ENCODE measurements at places on chromosomes 13 and 19.

- no peak for DNase-seq
Observed at GRCh38 chr13:33626407-33626806, 191.5 kb upstream of the RFC3 start.

DNA sequence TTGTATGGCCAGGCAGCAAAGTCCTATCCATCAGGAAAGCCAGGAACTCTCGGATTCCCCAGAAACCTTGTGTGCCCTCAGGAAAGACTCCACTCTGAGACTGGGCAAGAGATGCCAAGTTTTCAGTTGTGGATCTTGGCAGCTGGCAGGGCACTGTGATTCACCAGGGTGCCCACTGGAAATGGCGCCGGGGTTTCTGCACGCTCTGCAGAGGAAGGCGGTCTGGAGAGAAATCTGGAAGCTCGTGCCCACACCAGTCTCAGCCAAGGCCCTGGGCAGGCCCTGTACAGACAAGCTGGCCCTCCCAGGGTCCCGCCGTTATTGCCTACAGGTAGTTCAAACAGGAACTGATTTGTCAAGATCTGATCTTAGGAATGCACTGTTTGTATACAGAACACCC is 4.9 kb downstream of the NAPA start:
- DNase-seq, result no peak

GRCh38 chr19:10826231-10826630 is 9.8 kb downstream of the TMED1 start:
- DNase-seq, result no peak

DNA sequence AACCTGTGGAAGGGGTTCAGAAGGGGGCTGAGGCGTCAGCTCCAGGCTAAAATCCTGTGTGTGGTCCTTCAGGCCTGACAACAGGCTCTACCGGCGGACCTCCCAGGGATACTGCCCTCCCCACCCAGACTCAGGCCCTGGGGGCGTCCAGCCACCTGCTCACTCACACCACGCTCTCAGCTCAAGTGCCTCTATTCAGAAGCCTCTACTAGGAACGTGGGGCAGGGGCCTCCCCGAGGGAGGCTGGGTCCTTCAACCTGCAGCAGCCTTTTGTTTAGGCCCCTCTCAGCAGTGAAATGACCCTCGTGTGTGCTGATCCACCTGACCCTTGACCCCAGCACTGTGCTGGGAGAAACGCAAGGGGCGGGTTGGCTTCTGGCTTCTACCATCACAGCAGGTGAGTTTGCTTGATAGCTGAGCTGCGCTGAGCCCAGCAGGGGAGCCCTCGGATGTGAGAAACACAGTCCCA is 10.6 kb downstream of the PLPP2 start:
- no peak for DNase-seq

- no peak for DNase-seq
Observed at GRCh38 chr19:8361921-8362793, 1.8 kb upstream of the ANGPTL4 start.

- DNase-seq, result no peak
Observed at GRCh38 chr19:8626842-8627241, 3.6 kb upstream of the NFILZ start.

GRCh38 chr19:3266792-3267514 is 42.5 kb downstream of the CELF5 start:
- DNase-seq, result no peak

DNA sequence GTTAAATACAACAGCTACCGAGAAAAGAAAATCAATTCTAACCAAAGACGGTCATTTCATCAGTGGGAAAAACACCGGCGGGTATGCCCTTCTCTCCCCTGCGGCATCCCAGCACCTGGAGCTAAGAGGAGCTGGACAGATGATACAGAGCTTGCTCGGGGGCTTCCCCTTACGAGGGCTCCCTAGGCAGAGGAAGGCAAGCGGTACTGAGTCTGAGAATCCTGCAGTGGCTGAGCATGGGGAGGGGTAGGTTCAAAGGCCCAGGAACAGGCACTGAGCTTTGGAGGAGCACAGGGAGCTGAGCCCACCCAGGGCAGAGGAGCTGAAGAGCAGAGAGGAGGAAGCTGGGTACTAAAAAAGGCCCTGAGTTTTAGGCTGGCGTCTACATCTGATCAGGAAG is 12.7 kb downstream of the STK24 start:
- no peak for DNase-seq

- DNase-seq, result no peak
Observed at GRCh38 chr13:92991692-92992091, 234.9 kb upstream of the GPC6 start.

GRCh38 chr19:46408664-46409039 is 4.7 kb downstream of the CCDC8 start:
- no peak for DNase-seq

DNA sequence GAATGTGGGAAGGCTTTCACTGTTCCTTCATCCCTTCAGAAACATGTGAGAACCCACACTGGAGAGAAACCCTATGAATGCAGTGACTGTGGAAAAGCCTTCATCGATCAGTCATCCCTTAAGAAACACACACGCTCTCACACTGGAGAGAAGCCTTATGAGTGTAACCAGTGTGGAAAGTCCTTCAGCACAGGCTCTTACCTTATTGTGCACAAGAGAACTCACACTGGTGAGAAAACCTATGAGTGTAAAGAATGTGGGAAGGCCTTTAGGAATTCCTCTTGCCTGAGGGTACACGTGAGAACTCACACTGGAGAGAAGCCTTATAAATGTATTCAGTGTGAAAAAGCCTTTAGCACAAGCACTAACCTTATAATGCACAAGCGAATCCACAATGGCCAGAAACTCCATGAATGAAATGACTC is 18.6 kb downstream of the ZNF177 start:
- DNase-seq, result no peak

- no peak for DNase-seq
Observed at GRCh38 chr19:54136086-54136863, 1.3 kb upstream of the CNOT3 start.

DNA sequence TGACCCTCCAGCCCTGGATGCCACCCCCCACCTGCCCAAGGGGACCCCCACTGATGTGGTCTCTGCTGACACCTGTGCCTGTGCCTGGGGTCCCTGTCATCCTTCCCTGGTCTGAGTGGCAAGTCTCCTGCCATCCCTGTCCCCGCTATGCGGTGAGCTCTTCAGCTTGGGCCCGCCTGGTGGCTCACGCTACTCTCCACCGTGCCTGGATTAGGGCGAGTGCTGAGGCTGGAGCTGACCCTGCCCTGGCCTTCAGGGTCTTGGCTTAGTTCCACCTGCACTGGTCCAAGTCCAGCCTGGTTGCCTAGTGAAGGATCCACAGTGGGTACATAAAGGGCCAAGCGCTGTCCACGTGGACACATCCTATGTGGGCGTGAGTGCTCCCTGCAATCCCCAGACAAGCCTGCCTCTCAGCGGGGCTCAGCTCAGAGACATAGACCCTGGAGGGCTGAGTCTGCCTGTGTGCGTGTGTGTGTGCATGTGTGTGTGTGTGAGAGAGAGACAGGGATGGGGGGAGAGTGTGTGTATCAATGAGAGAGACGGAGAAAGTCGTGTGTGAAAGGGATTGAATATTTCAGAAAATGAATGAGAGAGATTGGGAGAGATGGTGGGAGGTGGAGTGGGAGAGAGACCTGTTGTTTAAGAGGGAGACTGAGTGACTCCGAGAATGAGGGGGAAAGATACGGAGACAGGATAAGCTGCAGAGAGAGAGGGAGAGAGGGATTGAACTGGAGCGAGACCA is 22.1 kb downstream of the WTIP start:
- DNase-seq, result no peak

- DNase-seq, result no peak
Observed at GRCh38 chr13:98112456-98112855, 30.4 kb upstream of the FARP1 start.

GRCh38 chr13:21997726-21998125 is 326.9 kb downstream of the FGF9 start:
- no peak for DNase-seq

- no peak for DNase-seq
Observed at GRCh38 chr13:113930671-113931637, 42.9 kb downstream of the C13orf46 start.

GRCh38 chr13:74966275-74966674 is 515.7 kb downstream of the TBC1D4 start:
- DNase-seq, result no peak

DNA sequence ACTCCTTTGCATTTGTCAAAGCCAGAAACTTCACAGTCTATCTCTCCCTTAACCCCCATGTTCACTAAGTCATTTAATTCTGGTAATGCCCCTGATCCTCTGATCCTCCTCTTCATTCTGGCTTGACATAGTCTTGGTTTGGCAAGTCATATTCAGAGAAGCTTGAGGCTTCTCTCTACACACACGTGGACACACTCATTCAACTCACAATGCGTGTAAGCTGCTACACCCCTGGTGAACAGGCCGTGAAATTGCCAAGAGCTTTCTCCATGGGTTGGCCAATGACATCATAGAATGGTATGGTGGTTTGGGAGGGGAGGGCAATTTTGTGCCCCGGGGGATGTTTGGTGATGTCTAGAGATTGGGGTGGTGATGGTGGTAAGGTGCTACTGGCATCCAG is 47.9 kb upstream of the FLT1 start:
- DNase-seq, result no peak

GRCh38 chr19:51607077-51607476 is 23.1 kb downstream of the SIGLEC5 start:
- DNase-seq, result no peak

- no peak for DNase-seq
Observed at GRCh38 chr13:50401049-50401505, 385.8 kb downstream of the KCNRG start.

- no peak for DNase-seq
Observed at GRCh38 chr19:38543807-38544568, 73.8 kb downstream of the MAP4K1 start.

DNA sequence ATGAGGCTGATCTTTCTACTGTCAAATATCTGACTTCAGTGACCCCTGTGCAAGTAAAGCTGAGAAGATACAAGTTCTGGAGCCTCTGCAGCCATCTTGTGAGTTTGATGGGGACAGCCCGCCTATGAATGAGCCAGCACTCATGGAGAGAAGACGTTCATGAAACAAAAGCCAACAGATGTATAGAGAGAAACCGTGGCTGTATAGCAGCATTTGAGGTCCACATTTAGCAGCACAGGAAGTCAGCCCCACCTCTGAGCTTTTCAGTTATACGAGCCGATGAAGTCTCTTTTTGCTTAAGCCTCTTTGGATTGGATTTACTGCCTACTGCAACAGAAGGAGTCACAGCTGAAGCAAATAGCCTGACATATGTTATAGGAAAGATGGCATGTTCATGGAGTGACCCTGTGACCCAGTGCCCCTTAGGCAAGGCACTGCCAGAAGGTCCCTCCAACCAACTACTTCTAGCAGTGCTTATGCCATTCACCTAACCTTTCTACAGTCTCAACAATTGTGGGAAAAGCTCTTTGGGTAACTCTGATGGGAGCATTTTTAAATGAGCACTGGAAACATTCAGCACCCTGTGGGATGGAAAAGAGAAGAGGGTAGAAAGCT is 3.5 kb upstream of the DLEU7 start:
- no peak for DNase-seq

DNA sequence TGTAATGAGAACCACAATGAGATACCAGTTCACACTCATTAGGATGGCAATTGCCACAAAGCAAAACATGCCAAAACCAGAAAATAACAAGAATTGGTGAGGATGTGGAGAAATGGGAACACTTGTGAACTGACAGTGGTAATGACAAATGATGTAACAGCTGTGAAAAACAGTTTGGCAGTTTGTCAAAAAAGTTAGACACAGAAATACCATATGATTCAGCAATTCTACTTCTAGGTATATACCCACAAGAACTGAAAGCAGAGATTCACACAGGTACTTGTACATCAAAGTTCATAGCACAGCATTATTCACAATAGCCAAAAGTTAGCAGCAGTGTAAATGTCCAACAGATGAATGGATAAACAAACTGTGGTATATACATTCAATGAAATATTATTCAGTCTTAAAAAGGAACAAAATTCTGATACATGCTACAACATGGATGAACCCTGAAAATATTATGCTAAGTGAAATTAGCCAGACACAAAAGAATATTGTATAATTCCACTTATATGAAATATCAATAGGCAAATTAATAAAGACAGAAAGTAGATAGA is 96.5 kb downstream of the UGGT2 start:
- no peak for DNase-seq
